Activated T-helper 2 cell treated with anti-CD3 and anti-CD28 coated beads, Interferon-gamma antibody, Interleukin-2, Interleukin-4, amounts not matched to agents 10 μg/mL and 5 μg/mL and 100 μg/mL, durations not matched to agents 14 hours and 24 hours and 36 hours (primary cell): ENCODE measurements at places on chromosomes 5 and 9. TPM values are rescaled to one million over a fixed set of nuclear protein-coding genes. Genes with fewer than 3 reads are reported as not detected.

The FOXD1 gene
- total RNA-seq = 0.11 and 0.25 TPM in 2 replicates

DNA sequence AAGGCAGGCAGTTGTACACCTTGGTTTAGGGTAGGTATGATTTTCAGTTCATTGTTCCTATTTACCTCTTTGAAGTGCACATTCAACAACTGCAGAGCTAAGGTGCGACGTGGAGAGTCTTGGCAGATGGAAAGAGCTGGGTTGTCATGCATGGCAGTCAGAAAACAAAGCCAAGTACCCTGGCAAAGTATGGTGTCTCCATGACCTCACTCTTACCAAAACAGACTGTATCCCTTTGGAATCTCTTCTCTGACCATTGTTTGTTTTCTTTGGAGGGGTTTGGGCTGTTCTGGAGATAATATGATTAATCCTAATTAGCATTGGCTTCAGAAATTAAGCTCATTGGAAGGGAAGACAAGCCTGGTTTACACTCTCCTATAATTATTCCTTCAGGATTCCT, 665.7 kb downstream of the DNAH5 start:
- no peak overlapping the region for H3K27ac ChIP-seq
- no peak for DNase-seq
- H3K27me3 ChIP-seq = no peaks in the 10 kb centered on the region
- H3K36me3 ChIP-seq = no peaks in the 10 kb centered on the region

The IL13 gene
- total RNA-seq = 777 and 830 TPM in 2 replicates

The RANBP6 gene
- 20.1 and 21.1 TPM in 2 replicates for total RNA-seq

DNA sequence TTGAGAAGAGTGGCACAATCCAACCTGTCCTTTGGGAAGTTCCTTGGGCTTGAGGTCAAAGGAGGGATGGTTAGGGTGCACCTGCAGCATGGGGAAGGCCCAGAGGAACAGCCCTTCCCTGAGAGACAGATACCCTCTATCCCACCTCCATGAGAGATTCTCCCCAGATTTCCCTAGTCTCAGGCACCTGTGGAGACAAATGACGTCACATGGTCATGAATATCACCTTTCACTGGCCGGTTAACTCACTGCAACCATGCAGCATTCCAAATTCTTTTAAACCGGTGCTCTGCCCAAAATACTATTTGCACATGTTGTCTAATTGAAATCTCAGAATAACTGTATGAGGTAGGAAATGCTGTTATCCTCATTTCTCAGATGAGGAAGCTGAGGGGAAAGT, 15.6 kb upstream of the TRIO start:
- no peaks in the 10 kb centered on the region for H3K4me1 ChIP-seq
- no peak overlapping the region for H3K27ac ChIP-seq
- DNase-seq = no peak
- peaks cover 2% of the 10 kb centered on the region for H3K27me3 ChIP-seq
- no peak overlapping the region for H3K4me3 ChIP-seq
- H3K36me3 ChIP-seq = no peaks in the 10 kb centered on the region

The PJA2 gene
- total RNA-seq = 52.2 and 52.9 TPM in 2 replicates

GRCh38 chr9:113918697-113919350, 42.7 kb downstream of the ZNF618 start:
- H3K36me3 ChIP-seq = no peaks in the 10 kb centered on the region
- H3K4me1 ChIP-seq = peaks cover 2% of the 10 kb centered on the region
- H3K4me3 ChIP-seq = no peak overlapping the region

The RNF130 gene
- 10.0 and 10.3 TPM in 2 replicates for total RNA-seq

GRCh38 chr5:133698646-133699526, 86.5 kb upstream of the FSTL4 start:
- no peaks in the 10 kb centered on the region for H3K36me3 ChIP-seq
- no peaks in the 10 kb centered on the region for H3K27me3 ChIP-seq
- peak overlapping the region; percentile 8 for H3K27ac ChIP-seq
- no peak for DNase-seq
- H3K4me1 ChIP-seq = peaks cover 15% of the 10 kb centered on the region

The PKN3 gene
- total RNA-seq = 25.4 and 28.0 TPM in 2 replicates

The HTR4 gene
- not detected in 2 replicates for total RNA-seq

The LHX3 gene
- total RNA-seq = not detected in 2 replicates

DNA sequence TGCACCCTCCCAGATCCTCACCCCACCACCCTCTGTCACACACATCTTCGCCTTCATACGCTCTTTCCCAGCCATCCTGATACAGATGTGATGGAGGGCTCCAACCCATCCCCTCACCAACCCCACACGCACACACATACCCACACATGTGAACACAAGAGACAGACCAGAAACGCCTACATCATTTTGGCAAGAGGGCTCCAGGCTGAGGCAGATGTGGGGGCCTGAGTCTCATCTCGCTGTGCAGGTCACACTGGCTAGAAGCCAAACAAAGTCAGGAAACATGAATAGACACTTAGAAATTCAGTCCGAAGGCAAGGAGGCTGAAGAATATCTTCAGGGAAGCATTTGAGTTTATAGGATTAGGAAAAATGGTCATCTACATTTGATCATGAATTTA, 6.2 kb downstream of the PRDM12 start:
- no peak for DNase-seq
- no peaks in the 10 kb centered on the region for H3K4me1 ChIP-seq
- H3K36me3 ChIP-seq = no peaks in the 10 kb centered on the region
- H3K4me3 ChIP-seq = no peak overlapping the region
- H3K27ac ChIP-seq = no peak overlapping the region

DNA sequence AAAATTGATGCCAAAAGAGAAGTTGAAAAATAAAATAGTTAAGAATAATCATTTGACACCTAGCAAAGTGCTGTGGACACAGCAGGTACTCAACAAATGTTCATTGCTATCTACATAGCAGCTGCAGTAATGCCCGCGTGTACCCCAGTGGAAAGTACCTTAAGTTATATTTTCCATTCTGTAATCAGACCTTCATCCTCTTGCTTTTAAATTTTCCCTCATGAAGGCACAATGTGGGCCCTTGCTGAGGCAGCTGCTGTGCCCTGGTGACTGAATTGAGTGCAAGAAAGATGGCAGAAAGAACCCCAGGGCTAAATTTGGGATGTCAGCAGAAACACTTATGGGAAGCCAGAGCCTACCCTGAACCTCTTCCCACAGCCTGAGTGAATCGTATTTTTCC, 65.9 kb downstream of the CYFIP2 start:
- peak overlapping the region; percentile 78 for H3K27ac ChIP-seq
- H3K4me1 ChIP-seq = peaks cover 30% of the 10 kb centered on the region
- H3K4me3 ChIP-seq = no peak overlapping the region
- peaks cover 77% of the 10 kb centered on the region for H3K36me3 ChIP-seq
- no peak for DNase-seq
- H3K27me3 ChIP-seq = no peaks in the 10 kb centered on the region

The LCP2 gene
- 239 and 254 TPM in 2 replicates for total RNA-seq

GRCh38 chr5:40346901-40347300, 332.8 kb upstream of the PTGER4 start:
- H3K36me3 ChIP-seq = peaks cover 46% of the 10 kb centered on the region
- no peaks in the 10 kb centered on the region for H3K4me1 ChIP-seq
- H3K4me3 ChIP-seq = no peak overlapping the region
- no peak for DNase-seq

- peaks cover 10% of the 10 kb centered on the region for H3K4me1 ChIP-seq
- H3K36me3 ChIP-seq = no peaks in the 10 kb centered on the region
- peaks cover 12% of the 10 kb centered on the region for H3K27me3 ChIP-seq
Measured at GRCh38 chr5:148455185-148455584, 71.4 kb downstream of the FBXO38 start.

GRCh38 chr9:111610149-111610548, 10.7 kb upstream of the PTGR1 start:
- H3K4me1 ChIP-seq = no peaks in the 10 kb centered on the region
- H3K27me3 ChIP-seq = peaks cover 14% of the 10 kb centered on the region
- no peak overlapping the region for H3K27ac ChIP-seq
- no peak for DNase-seq

The PCDHGB4 gene
- 0.28 and 0.34 TPM in 2 replicates for total RNA-seq
